ENCODE measurements at places on chromosomes 16 and 17.

DNA sequence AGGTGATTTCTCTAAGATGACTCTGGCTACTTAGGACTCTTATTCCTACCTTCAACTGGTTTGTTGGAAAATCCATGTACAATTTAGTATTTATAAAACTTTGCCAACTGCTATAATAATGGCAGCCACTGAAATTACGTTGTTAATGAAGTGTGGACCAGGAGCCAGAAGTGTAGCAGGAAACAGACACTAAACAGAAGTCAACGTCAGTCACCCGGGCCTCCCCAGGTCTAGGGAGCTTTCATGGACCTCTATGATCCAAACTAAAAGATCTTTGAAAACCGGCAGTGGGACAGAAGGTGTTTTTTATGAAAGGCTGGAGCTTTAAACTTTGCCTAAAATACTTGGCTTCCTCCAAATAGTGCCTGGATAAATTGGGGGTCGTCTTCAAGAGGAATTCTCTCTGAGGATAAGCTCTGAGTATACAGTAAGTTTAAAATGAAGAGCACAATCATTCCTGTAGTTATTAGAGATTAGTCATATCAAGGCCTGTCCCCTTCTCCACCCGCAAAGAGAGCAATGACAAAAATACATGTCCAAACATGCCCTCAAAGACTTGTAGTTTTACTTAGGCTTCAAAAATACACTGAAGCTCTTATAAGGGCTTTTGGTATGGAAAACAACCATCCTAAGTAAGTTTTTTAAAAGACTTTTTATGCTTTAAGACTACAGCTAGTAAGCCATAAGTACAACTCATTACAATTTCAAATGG is 34.6 kb downstream of the DCUN1D3 start:
- no peak for DNase-seq

- DNase-seq, result no peak
Observed at GRCh38 chr16:63067141-63067540, 1030.9 kb upstream of the CDH8 start.

- no peak for DNase-seq
Observed at GRCh38 chr16:27332105-27332504, 18.3 kb downstream of the IL4R start.

DNA sequence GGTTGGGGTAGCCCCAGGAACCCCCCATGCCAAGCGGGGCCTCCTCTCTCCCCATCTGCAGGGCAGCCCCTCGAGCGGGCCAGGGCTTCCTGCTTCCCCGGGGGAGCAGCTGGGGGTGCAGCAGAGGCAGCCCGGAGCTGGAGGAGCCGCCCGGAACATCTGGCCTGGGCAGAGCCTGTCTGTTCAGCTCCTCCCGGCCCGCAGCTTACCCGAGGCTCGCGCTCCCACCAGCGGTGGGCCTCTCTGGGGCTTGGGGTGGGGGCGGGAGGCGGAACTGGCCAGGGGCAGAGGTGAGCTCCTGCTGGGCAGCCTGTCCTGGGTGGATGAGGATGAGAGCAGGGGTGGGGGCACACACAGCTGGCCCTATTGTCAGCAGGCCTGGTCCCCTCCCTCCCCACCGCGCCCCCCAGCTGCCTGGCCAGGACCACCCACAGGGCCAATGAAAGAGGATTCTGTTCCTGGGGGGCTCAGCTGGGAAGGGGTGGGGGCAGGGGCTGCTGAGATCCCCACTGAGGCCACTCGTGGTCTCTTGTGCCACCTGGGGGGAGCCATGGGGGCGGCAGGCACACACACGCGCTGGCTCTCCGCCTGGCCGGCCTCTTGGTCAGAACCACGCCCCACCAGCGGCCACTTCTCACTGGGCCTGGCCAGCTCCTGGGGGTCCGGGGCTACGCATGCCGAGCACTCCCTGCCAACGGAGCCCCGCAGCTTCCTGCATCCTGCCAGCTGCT is 34.7 kb downstream of the BAHCC1 start:
- peak; percentile 47 for DNase-seq

DNA sequence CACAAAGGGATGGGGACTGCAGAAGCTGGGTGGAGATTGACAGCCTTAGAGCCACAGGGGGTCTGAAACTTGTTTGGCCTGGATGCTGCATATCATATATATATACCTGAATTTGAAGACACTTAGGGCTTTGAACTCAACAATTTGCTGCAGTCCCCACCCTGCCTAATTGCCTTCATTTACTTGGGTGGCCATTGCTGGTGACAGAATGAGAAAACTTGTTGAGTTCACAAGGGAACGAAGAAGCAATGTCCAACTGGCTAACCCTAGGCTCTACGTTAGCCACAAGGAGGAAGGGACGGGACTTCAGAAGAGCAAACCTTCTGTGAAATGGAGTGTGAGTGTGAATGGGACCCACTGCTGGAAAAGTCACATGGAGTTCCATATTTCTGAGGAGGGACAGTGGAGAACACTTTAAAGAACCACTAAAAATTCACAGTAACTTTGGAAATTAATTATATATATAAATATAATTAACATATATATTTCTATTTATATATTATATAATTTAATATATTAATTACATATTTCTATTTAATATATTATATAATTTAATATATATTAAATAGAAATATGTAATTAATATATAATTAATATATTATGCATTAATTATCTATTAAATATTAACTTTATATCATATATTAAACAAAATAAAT is 215.3 kb upstream of the SOX9 start:
- no peak for DNase-seq

DNA sequence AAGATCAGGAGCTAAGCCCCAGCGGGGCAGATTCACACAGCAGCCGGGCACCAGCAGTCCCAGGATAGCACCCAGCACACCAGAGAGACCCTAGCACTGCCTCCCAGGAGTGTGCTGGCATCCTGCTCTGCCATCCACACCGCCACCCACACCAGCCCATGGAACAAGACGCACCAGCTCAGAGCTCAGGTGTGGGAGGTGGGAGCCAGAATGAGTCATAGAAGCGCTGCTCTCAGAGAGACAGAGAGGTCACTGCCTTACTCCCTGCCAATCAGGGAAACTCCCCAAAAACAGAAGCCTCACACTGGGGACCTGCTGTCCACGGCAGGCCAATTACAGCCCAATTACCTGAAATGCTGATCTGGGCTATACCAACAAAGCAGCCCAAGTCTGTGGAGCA is 64.9 kb downstream of the CDYL2 start:
- peak; percentile 72 for DNase-seq

DNA sequence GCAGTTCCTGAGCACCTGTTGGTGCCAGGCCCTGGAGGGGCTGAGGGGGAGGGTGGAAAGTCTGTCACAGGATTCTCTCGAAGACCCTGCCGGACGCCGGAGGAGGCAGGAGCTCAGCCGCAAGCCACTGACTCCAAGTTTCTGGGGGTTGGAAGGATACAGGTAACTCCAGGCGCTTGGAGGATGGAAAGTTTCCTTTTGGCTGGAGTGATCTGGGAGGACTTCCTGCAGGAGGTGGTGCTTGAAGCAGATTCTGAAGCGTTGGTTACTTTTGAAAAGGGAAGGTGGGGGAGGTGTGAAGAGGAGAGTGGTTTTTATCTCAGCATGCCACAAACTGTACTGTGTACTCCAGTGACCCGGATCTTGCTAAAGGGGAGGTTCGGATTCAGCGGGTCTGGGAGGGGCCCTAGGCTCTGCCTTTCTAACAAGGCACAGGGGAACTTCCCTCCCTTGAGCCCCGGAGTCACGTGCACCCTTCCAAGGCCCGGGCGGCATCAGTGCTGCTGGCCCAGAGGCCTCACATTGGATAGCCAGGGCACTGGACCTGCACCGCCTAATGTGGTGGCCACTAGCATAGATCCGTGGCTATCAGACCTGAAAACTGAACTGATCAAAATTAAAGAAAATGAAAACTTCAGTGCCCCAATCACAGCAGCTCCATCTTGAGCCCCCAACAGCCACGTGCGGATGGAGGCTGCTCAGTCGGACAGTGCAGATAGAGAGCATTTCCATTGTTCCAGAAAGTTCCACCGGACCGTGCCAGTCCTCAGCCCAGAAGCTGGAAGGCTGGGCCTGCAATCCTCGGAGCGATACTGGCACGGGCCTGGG is 42.2 kb upstream of the GSE1 start:
- no peak for DNase-seq

GRCh38 chr17:4721203-4722135 is 9.8 kb upstream of the MED11 start:
- no peak for DNase-seq

DNA sequence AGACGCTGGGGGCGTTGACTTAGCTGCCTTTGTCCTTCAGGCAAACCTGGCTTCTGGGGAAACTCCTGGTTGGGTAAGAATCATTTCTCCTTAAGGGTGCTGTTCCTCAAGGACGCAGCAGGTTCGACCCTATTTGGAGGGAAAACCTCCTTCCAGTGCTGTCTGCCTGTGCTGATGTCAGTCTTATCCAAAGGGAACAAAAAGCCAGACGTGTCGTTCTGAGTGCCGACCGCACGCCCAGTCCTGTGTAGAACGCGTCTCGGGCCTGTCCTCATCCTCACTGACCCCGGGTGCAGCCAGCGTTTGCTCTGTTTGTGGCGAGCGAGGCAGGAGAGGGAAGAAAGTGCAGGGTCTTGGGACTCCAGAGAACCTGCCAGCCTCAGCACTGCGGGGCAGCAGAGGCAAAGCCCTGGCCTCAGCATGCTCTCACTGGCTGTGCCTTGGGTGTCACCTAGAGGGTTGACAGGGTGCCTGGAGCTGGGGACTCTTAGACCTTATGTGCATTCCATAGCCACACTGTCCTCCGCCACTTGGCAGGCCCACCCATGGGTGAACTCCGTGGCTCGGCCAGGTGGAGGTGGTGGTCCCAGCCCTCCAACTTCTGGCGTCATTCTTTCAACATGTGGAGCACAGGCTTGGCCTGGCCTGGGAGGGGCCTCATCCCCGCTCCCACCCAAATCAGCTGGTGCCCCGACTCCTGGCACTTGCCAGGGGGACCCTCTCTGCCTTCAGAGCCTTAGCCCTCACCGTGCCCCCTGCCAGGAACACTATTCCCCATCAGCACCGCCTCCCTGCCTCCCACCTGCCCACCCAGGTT is 6.0 kb downstream of the SNN start:
- DNase-seq, result no peak
